A549 treated with dexamethasone at 1 μM for 4 hours (cell line): ENCODE measurements at places on chromosomes 4 and X. TPM values are rescaled to one million over a fixed set of nuclear protein-coding genes. Genes with fewer than 3 reads are reported as not detected.

Gene PDGFC
- 2.5 to 3.4 TPM (median 3.2 TPM) in 5 replicates for total RNA-seq

Gene MAGED4
- total RNA-seq = 5.9 to 11.3 TPM (median 8.9 TPM) in 5 replicates

Gene CLDN2
- total RNA-seq = 5.8 to 8.3 TPM (median 7.8 TPM) in 5 replicates

Gene STPG2
- total RNA-seq = not detected in 5 replicates

Gene ATP6AP2
- total RNA-seq = 116 to 142 TPM (median 135 TPM) in 5 replicates

Gene PLAC1
- 0.56 to 1.1 TPM (median 0.78 TPM) in 5 replicates for total RNA-seq

Gene MGAT4D
- not detected in 5 replicates for total RNA-seq

Gene ODAPH
- 0.14 TPM in 1 of 5 replicates, not detected in the others for total RNA-seq

Gene OCIAD1
- 124 to 177 TPM (median 130 TPM) in 5 replicates for total RNA-seq

Gene ERAS
- total RNA-seq = 0.06 to 0.15 TPM (median 0.07 TPM) in 3 of 5 replicates, not detected in the others

Gene CLIC2
- total RNA-seq = 0.04 to 0.19 TPM (median 0.09 TPM) in 4 of 5 replicates, not detected in the other

Gene CT45A5
- 0.09 to 0.22 TPM in 2 of 5 replicates, not detected in the others for total RNA-seq

Gene LRIT3
- total RNA-seq = 0.03 to 0.06 TPM (median 0.04 TPM) in 4 of 5 replicates, not detected in the other

Gene GPR78
- 0.09 TPM in 1 of 5 replicates, not detected in the others for total RNA-seq

Gene PABPC5
- total RNA-seq = not detected in 5 replicates

Gene CFI
- total RNA-seq = 0.29 to 1.0 TPM (median 0.92 TPM) in 5 replicates

Gene EREG
- total RNA-seq = 8.0 to 11.6 TPM (median 9.8 TPM) in 5 replicates

Gene GRIA2
- total RNA-seq = not detected in 5 replicates

Gene SLC49A3
- total RNA-seq = 0.09 to 0.25 TPM (median 0.13 TPM) in 5 replicates

Gene HTT
- total RNA-seq = 10.1 to 16.2 TPM (median 15.2 TPM) in 5 replicates

Gene SMIM10L2A
- 0.16 to 0.22 TPM (median 0.17 TPM) in 5 replicates for total RNA-seq

Gene WDR17
- 1.3 to 1.8 TPM (median 1.8 TPM) in 5 replicates for total RNA-seq

Gene SLC38A5
- 0.08 to 0.24 TPM (median 0.18 TPM) in 4 of 5 replicates, not detected in the other for total RNA-seq

Gene CT45A10
- 0.21 to 0.55 TPM (median 0.44 TPM) in 4 of 5 replicates, not detected in the other for total RNA-seq

Gene UGT2A2
- not detected in 5 replicates for total RNA-seq

Gene MXRA5
- total RNA-seq = not detected in 5 replicates

Gene TEX13B
- total RNA-seq = 0.08 TPM in 1 of 5 replicates, not detected in the others

Gene SPARCL1
- not detected in 5 replicates for total RNA-seq

Gene AMER1
- 1.9 to 3.0 TPM (median 2.8 TPM) in 5 replicates for total RNA-seq

Gene UGT8
- 0.10 to 0.25 TPM (median 0.12 TPM) in 5 replicates for total RNA-seq

Gene AR
- 2.8 to 4.3 TPM (median 3.6 TPM) in 5 replicates for total RNA-seq

Gene LNX1
- total RNA-seq = 0.04 to 0.08 TPM in 2 of 5 replicates, not detected in the others

Gene UCP1
- 0.06 to 0.07 TPM (median 0.07 TPM) in 3 of 5 replicates, not detected in the others for total RNA-seq

Gene RCHY1
- 12.9 to 19.8 TPM (median 13.7 TPM) in 5 replicates for total RNA-seq

Gene COX7B2
- not detected in 5 replicates for total RNA-seq

Gene KIAA1210
- 0.01 to 0.02 TPM (median 0.01 TPM) in 3 of 5 replicates, not detected in the others for total RNA-seq

Gene TMPRSS11F
- total RNA-seq = not detected in 5 replicates

Gene NSG1
- 9.9 to 13.5 TPM (median 11.3 TPM) in 5 replicates for total RNA-seq

Gene HTRA3
- 14.9 to 21.5 TPM (median 19.4 TPM) in 5 replicates for total RNA-seq

Gene VCX2
- total RNA-seq = not detected in 5 replicates

Gene RNF4
- total RNA-seq = 60.0 to 82.6 TPM (median 63.7 TPM) in 5 replicates

Gene GABRE
- 7.8 to 16.7 TPM (median 15.6 TPM) in 5 replicates for total RNA-seq

Gene FAM149A
- 1.3 to 2.1 TPM (median 1.6 TPM) in 5 replicates for total RNA-seq

Gene GAGE12H
- total RNA-seq = not detected in 5 replicates

Gene NBDY
- 50.6 to 66.7 TPM (median 51.5 TPM) in 5 replicates for total RNA-seq
